ENCODE measurements at places on chromosomes 7 and 10. TPM values are rescaled to one million over a fixed set of nuclear protein-coding genes. Genes with fewer than 3 reads are reported as not detected.

Gene CACNA2D1
- total RNA-seq: 33.5 TPM

Gene GIMAP6
- not detected for total RNA-seq

Gene SPDYE2B
- total RNA-seq: not detected

Gene HKDC1
- 0.40 TPM for total RNA-seq

Gene SYT15
- total RNA-seq: 0.31 TPM

GRCh38 chr7:134364619-134365037 lies 47.9 kb upstream of the SLC35B4 start:
- peaks cover 3% of the 10 kb centered on the region for H3K27me3 ChIP-seq
- H3K4me3 ChIP-seq: peak overlapping the region; percentile 33
- no peaks in the 10 kb centered on the region for H3K36me3 ChIP-seq
- peaks cover 58% of the 10 kb centered on the region for H3K4me1 ChIP-seq
- peak overlapping the region; percentile 70 for H3K27ac ChIP-seq

DNA sequence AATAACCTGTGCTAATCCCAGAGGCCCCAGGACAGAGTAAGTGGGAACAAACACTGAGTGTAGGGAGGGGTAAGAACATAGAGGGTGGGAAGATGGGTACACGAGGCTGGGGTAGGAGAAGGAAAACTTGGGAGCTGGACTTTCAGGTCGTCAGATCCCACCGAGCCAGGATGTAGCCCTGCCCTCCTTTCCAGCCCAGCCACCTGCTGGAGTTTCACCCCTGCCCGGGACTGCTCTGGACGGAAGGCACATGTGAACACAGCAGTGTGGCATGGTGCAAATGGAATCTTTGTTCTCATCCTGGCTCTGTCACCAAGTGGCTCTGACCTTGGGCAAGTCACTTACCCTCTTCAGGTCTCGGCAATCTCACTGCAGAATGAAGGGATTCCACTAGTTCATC lies 52.8 kb downstream of the PODXL start:
- peaks cover 3% of the 10 kb centered on the region for H3K27me3 ChIP-seq
- no peak for DNase-seq
- H3K4me1 ChIP-seq: peaks cover 55% of the 10 kb centered on the region
- peaks cover 9% of the 10 kb centered on the region for H3K36me3 ChIP-seq
- no peak overlapping the region for H3K27ac ChIP-seq
- H3K4me3 ChIP-seq: no peak overlapping the region

- H3K27me3 ChIP-seq: peaks cover 32% of the 10 kb centered on the region
- no peak overlapping the region for H3K4me3 ChIP-seq
- no peaks in the 10 kb centered on the region for H3K36me3 ChIP-seq
- no peak overlapping the region for H3K27ac ChIP-seq
Measured at GRCh38 chr10:97081621-97082235, 104.0 kb downstream of the SLIT1 start.

- H3K27ac ChIP-seq: no peak overlapping the region
- no peaks in the 10 kb centered on the region for H3K36me3 ChIP-seq
- no peaks in the 10 kb centered on the region for H3K4me1 ChIP-seq
- peaks cover 34% of the 10 kb centered on the region for H3K27me3 ChIP-seq
Measured at GRCh38 chr10:29941476-29941875, 117.9 kb downstream of the JCAD start.

DNA sequence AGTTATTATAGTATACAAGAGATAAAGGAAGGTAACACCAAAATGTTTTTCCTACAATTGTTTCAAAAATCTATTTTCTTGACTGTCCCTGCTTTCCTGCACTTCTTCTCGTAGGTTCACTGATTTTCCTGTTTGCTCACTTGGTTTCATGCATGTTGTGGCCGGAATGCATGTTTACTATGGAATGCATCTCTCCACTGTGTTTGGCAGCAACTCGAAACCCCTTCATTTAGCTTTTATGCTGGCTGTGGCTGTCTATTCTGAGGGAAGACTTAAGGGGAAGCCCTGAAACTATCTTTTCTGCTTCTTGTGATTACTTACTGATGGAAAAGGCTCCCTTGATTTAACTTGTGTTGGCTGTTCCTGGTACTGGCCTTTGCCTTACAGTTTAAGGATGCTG lies 120.3 kb downstream of the NRG3 start:
- no peaks in the 10 kb centered on the region for H3K36me3 ChIP-seq
- H3K4me1 ChIP-seq: no peaks in the 10 kb centered on the region
- H3K27me3 ChIP-seq: peaks cover 1% of the 10 kb centered on the region
- no peak for DNase-seq

GRCh38 chr10:102975483-102976379 lies 57.6 kb downstream of the CNNM2 start:
- H3K27me3 ChIP-seq: peaks cover 2% of the 10 kb centered on the region
- H3K27ac ChIP-seq: peak overlapping the region; percentile 32
- peaks cover 23% of the 10 kb centered on the region for H3K4me1 ChIP-seq
- peak overlapping the region; percentile 65 for H3K4me3 ChIP-seq
- H3K36me3 ChIP-seq: no peaks in the 10 kb centered on the region
- no peak for DNase-seq

DNA sequence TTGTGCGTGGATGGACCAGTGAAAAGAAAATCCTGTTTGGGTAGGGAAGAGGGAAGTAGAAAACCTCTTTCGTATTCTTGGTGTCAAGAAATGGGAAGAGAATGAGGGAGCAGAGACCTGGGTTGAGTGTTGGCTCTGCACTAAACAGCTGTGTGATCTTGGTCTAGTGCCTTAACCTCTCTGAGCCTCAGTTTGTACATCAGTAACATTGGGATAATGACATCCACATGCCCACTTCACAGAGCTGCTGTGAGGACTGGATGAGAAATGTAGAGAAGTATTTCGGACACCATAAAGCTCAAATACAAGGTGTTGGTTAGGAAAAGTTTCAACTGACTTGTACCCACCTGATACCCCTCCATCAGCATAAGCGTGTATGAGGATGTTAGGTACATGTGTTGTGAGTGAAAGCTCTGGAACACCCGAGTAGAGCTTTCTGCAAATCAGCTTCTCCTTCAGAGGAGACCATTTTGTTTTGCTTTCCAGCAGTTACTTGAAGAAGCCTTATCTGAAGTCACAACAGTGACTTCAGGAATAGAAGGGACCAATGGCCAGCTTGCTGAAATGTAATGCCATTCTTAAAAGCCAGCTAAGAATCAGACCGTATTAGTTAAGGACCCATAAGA lies 11.2 kb downstream of the TRIM56 start:
- peaks cover 77% of the 10 kb centered on the region for H3K4me1 ChIP-seq
- peak overlapping the region; percentile 15 for H3K27ac ChIP-seq
- no peak for DNase-seq

- H3K4me1 ChIP-seq: peaks cover 27% of the 10 kb centered on the region
- no peak for DNase-seq
- H3K4me3 ChIP-seq: no peak overlapping the region
Measured at GRCh38 chr7:98166668-98166970, 44.6 kb upstream of the BHLHA15 start.

DNA sequence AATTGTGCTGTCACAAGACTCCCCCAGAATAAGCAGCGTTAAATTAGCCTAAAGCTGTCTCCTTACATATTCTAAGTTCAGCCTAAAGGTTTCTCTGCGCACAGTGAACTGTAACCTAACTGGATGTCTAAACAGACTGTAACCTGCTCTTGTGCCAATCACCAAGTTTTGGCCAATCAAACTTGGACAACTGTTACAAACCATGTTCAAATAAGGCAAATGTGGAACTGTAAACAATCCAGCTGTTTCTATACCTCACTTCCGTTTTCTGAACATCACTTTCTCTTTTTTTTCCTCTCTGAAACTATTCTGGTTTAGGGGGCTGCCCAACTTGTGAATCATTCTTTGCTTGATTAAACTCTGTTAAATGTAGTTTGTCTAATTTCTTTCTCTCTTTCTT lies 252.2 kb upstream of the HABP2 start:
- peaks cover 3% of the 10 kb centered on the region for H3K27me3 ChIP-seq
- no peak overlapping the region for H3K27ac ChIP-seq
- H3K4me1 ChIP-seq: peaks cover 31% of the 10 kb centered on the region
- H3K4me3 ChIP-seq: no peak overlapping the region
- no peak for DNase-seq

GRCh38 chr10:4845766-4846165 lies 19.8 kb downstream of the AKR1E2 start:
- DNase-seq: no peak
- 0 out of 2 replicates have a peak, but pooled peaks cover 5% of the 10 kb centered on the region for H3K36me3 ChIP-seq
- H3K27ac ChIP-seq: no peak overlapping the region
- H3K27me3 ChIP-seq: peaks cover 2% of the 10 kb centered on the region
